DMS79 treated with DMSO at 0.1 percent for 48 hours (cell line): ENCODE measurements at places on chromosomes 16 and 17.
A peak's percentile ranks its signal among the peaks of the same experiment; 100 is the strongest.

DNA sequence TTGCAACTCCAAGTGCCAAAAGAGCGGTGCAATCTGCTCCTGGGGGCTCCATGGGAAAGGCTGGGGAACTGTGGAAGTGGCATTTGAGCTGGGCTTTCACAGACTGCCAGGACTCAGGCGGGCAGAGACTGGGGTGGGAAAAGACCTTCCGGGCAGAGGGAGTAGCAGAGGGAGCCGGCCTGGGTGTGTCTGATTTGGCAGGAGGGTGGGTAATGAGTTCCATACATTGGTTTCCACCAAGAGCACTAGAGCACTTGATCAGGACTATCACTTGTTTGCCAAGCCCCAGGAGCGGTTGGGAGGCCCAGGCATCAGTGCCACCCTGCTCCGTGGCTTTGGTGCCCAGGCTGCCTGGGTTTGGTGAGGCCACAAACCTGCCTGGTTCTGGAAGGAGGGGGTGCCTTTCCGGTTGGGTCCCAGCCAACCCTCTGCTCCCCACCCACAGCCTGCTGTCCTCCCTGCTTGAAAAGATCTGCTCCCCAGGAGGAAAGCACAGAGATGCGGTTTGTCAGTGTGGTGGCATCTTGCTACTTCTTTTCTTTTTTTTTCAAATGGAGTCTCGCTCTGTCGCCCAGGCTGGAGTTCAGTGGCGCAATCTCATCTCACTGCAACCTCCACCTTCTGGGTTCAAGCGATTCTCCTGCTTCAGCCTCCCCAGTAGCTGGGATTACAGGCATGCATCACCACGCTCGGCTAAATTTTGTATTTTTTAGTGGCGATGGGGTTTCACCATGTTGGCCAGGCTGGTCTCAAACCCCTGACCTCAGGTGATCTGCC, 3.5 kb upstream of the TRIM47 start:
- DNase-seq = no peak

- no peak for DNase-seq
Measured at GRCh38 chr16:71748226-71748625, 23.7 kb upstream of the PHLPP2 start.

DNA sequence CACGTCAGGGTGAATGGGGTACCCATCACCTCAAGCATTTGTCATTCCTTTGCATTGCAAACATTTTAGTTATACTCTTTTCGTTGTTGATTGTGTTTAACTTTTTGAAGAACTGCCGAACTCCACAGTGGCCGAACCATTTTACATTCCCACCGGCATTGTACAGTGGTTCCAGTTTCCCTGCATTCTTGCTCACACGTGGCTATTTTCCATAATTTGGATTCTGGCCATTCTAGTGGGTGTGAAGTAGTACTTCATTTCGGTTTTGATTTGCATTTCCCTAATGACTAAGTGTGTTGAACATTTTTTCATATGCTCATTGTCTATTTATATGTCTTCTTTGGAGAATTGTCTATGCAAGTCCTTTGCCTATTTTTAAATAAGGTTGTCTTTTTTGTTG, 13.0 kb downstream of the NOL11 start:
- no peak for DNase-seq

DNA sequence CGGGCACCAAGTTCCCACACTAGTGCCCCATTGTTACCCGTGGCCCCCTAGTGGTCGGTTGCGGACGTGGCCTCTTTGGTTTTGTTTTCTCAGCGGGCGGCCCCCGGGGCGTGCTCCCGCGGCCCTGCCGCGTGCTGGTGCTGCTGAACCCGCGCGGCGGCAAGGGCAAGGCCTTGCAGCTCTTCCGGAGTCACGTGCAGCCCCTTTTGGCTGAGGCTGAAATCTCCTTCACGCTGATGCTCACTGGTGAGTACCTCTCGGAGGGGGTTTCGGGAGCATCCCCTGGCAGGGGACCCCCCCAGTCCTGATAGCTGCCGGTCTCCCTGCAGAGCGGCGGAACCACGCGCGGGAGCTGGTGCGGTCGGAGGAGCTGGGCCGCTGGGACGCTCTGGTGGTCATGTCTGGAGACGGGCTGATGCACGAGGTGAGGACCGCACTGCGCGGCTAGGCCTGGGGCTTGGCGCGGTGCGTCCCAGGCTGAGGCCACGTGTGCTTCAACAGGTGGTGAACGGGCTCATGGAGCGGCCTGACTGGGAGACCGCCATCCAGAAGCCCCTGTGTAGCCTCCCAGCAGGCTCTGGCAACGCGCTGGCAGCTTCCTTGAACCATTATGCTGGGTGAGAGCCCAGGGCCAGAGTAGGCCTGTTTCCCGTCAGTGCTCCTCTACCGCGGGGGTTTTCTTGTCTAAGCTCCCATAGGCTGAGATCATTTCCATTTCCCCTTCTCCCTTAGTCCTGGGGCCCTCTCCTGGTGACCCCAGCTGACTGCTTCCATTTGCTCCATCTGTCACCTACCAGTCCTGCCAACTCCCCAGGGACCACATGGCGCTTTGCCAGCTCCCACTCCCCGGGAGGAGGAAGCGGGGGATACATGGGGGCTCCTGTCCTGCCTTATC, 1.7 kb downstream of the SPHK1 start:
- DNase-seq = peak; percentile 19

- DNase-seq = peak; percentile 8
Measured at GRCh38 chr16:1099189-1100083, 3.4 kb upstream of the C1QTNF8 start.

- no peak for DNase-seq
Measured at GRCh38 chr16:24281466-24281865, 25.3 kb downstream of the CACNG3 start.
